Muscle of back (tissue), 13 donors: ENCODE measurements at places on chromosomes 6 and 20.

DNA sequence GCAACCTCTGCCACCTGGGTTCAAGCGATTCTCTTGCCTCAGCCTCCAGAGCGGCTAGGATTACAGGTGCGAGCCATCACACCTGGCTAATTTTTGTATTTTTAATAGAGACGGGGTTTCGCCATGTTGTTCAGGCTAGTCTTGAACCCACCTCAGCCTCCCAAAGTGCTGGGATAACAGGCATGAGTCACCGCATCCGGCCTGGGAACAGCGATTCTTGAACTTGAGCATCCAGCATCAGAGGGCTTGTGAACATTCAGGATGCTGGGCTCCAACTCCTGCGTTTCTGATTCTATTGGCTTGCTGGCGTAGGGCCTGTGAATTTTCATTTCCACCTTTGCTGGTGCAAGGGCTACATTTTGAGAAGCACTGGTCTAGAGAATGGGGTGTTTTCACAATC, 24.5 kb upstream of the PIM1 start:
- DNase-seq, result no peak

DNA sequence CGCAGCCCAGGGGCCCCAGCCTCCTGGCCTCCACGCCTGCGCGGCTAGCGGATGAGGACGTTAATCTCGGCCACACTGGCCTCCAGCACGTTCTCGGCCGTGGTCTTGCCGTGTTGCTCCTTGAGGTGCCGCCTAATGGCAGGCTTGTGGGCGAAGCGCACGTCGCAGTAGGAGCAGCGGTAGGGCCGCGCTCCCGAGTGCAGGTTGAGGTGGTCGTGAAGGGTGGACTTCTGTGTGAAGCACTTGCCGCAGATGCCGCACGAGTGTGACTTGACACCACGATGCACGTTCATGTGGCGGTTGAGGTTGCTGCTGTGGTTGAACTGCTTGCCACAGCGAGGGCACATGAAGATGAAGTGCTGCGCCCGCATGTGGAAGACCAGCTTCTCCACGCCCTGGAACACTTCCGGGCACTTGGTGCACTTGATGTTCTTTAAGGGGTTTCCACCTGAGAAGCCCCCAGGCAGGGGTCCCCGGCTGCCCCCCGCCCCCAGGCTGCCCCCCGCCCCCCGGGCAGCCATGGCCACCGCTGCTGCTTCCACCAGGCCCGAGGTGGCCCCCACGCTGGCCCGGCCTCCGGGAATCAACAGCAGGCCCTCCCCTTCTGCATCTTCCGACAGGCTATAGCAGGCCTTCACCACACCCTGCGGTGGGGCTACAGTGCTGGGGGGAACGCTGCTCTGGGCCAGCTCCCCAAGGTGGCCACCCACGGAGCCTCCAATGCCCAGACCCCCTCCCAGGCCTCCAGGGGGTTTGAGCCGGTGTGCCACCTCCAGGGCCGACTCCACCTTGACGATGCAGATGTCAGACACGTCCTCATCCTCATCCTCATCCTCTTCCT, 1.8 kb downstream of the ZBTB12 start:
- DNase-seq, result no peak

- peak; percentile 86 for DNase-seq
These were observed 67.7 kb downstream of the PHACTR2 start for GRCh38 chr6:143745166-143746133.

GRCh38 chr20:62517901-62518610, 42.3 kb upstream of the GATA5 start:
- no peak for DNase-seq

DNA sequence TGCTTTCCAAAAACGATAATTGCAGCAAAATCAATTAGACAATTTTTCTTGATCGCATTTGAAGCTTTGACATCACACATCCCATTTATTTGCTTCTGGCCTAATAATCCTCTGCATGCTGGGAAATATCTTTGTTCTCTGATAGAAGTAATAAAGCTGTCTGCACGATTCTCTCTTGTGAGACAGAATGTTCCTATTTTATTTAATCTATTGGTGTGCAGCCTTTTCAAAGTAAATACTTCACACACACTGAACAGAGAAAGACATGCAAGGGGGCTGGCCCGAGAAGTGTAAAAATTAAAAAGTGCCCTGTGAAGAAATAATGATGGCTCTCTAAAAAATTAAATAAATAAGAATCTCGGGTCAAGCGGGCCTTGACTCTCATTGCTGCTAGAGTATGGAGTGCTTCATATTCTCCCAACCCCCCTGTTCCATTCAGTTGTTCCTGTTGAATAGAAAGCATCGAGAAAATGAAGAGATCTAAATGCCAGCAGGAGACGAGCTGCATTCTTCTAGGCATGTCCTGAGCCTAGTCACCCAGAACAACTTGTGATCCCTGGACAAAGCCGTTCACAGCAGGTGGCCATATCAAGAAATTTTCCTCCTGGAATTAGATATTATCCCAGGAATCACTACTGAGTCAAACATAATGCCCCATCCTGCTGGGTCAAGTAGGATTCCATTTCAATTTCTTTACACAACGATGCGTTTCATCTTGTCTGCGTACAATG, 625.9 kb upstream of the EPHA7 start:
- DNase-seq, result no peak

GRCh38 chr6:13711324-13711732, 307 bp downstream of the RANBP9 start:
- DNase-seq, result no peak

GRCh38 chr20:32965581-32966373, 38.5 kb downstream of the SUN5 start:
- no peak for DNase-seq

- no peak for DNase-seq
These were observed 333.3 kb upstream of the CNR1 start for GRCh38 chr6:88499436-88499835.

- DNase-seq, result no peak
These were observed 9.2 kb downstream of the SIM1 start for GRCh38 chr6:100455230-100456124.

GRCh38 chr6:12791371-12791770, 74.8 kb downstream of the PHACTR1 start:
- DNase-seq, result no peak

- DNase-seq, result no peak
These were observed 12.0 kb upstream of the GTF3C6 start for GRCh38 chr6:110946498-110946897.

- no peak for DNase-seq
These were observed 333.3 kb upstream of the KCNQ5 start for GRCh38 chr6:72288592-72288991.

- no peak for DNase-seq
These were observed 210.2 kb downstream of the TMEM200A start for GRCh38 chr6:130575971-130576370.

DNA sequence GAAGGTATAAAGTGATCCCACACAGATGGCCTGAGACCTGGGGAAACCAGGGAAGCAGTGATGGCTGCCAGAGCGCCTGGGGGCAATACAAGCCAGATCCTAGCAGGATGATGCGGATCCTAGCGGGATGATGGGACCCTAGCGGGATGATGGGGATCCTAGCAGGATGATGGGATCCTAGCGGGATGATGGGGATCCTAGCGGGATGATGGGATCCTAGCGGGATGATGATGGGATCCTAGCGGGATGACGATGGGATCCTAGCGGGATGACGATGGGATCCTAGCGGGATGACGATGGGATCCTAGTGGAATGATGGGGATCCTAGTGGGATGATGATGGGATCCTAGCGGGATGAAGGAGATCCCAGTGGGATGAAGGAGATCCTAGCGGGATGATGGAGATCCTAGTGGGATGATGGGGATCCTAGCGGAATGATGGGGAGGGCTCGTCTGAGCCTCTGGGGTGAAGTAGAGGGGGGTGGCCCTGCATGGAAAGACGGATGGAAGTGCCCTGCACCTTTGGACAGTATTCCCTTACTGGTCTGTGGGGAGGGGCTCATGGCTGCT, 44.2 kb upstream of the CDH22 start:
- no peak for DNase-seq

- DNase-seq, result no peak
These were observed 94.7 kb downstream of the SMOC2 start for GRCh38 chr6:168535711-168536110.

DNA sequence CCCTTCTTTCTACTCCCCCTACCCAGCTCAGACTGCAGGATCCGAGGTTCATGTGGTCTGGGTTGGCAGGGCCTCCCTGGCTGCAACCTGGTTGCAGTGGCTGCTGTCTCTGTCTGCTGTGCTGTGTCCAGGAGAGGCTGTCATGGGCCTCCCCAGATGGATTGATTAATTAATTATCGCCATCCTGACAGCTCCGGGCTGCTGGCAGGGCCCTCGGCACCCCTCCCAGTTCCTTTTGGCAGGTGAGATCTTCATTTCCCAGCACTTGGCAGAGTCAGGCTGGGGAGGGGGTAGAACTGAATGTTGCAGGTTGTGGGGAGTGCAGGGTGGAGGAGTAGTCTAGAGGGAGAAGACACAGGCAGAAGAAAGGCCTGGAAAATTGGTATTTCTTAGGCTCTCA, 56.7 kb upstream of the ZFAND3 start:
- no peak for DNase-seq

DNA sequence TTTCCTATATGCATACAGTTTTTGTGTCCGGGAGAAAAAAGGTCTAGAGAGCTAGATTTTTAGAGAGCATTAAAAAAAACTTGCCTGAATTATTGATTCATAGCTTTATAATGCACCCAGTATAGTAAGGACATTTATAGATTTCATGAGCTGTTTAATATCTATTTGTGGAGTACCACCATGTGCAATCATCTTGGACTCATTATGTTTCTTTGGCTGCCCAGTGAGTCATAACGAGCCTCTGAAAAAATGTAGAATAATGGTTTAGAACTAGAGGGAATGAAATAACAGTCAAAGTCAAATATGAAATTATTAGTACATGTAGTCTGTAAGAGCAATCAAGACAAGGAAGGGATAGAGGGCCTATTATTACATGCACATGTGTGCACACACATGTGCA, 350.0 kb downstream of the CD83 start:
- DNase-seq, result no peak

DNA sequence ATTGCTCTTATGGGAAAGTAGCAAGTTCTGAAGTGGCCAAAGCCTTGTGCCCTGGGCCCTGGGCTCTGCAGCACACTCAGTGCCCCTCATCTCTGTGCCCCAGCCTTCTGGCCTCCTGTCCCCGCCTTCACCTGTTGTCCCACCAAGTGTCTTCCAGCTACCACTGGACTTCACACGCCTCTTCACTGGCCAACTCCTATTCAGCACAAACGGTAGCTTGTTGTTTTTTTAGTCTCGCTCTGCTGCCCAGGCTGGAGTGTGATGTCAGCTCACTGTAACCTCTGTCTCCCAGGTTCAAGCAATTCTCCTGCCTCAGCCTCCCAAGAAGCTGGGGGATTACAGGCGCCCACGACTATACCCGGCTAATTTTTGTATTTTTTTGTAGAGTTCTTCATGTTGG, 4.8 kb downstream of the CCHCR1 start:
- no peak for DNase-seq

- DNase-seq, result no peak
These were observed 121.4 kb upstream of the MAFB start for GRCh38 chr20:40810332-40811000.

- DNase-seq, result no peak
These were observed 129.8 kb downstream of the FLRT3 start for GRCh38 chr20:14207591-14207990.

- DNase-seq, result no peak
These were observed 540.5 kb upstream of the NOX3 start for GRCh38 chr6:155996151-155996550.

DNA sequence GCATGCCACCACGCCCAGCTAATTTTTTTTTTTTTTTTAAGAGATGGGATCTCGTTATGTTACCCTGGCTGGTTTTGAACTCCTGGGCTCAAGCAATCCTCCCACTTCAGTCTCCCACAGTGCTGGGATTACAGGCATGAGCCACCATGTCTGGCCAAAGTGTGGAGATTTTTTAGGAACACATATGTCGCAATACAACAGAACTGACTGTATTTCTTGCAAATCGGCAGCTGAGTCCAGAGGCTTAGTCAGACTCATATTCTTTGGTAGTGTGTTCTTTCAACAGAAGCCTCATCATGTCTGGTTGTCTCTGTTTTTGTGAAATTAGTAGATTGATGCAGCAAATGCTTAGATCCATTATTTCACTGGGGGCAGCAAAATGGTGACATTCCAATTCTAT, 23.9 kb upstream of the CD164 start:
- DNase-seq, result no peak

GRCh38 chr6:132114201-132114825, 163.1 kb upstream of the CCN2 start:
- DNase-seq, result no peak

- no peak for DNase-seq
These were observed 135.7 kb downstream of the SYNDIG1 start for GRCh38 chr20:24604966-24605665.

GRCh38 chr6:146546443-146547043, 2.9 kb downstream of the RAB32 start:
- peak; percentile 71 for DNase-seq

GRCh38 chr6:43076464-43077332, 584 bp downstream of the PTK7 start:
- no peak for DNase-seq

GRCh38 chr6:10418361-10418861, 3.5 kb upstream of the TFAP2A start:
- DNase-seq, result no peak

GRCh38 chr6:75601304-75602245, at the start of gene SENP6:
TSS of gene SENP6 (plus strand) at chr6:75601880. CDS start at chr6:75602525, 645 bp downstream.
- peak; percentile 87 for DNase-seq

- DNase-seq, result no peak
These were observed 367 bp upstream of the PCIF1 start for GRCh38 chr20:45934046-45934585.

- no peak for DNase-seq
These were observed 4.8 kb downstream of the COL19A1 start for GRCh38 chr6:69871107-69871506.

DNA sequence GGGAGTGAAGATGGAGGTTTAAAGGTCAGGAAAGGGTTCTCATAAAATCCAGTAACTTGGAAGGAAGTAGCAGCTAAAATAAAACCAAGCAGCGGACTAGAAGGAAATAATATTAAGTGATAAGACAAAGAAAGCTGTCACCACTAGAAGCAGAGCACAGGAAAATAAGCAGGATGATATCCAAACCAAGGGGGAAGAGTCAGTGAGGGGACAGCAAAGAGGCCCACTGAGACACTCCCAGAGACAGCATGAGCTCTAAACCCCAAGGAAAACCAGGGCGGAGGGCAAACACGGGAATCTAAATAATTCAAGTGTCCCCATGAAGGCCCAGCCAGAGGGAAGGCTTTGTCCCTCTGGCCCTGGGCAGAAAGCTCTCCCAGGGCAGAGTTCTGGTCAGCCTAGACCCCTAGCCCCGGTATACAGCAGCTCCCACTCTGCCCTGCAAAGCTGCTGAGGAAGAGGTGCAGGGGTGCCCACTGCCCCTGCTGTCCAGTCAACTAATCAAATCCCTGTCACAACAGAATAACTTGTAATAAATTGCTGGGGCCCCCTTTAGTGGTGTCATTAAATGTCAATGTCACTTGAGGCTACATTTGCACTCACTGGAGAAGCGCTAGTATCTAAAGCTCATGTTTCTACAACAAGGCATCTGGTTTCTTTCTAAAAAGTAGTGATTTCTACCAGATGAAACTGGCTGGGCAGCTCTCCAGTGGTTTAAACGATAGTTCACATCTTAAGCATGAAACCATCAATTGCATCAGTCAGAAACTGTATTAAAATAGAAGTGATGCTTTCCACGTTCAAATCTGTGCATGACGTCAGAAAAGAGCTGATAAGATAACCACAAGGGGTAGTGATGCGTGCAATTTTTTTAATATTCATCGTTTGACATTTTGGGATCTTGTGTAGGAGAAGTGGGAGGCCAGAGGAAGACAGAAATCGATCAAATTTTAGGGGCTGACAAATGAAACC, 13.6 kb downstream of the PDE10A start:
- peak; percentile 78 for DNase-seq
